Neural crest cell (in vitro differentiated cells): ENCODE measurements at places on chromosomes 11 and 22. TPM values are rescaled to one million over a fixed set of nuclear protein-coding genes. Genes with fewer than 3 reads are reported as not detected.

The OR10A2 gene
- not detected in 2 replicates for total RNA-seq

GRCh38 chr11:34856251-34856650 is 59.9 kb downstream of the APIP start:
- no peak for DNase-seq

DNA sequence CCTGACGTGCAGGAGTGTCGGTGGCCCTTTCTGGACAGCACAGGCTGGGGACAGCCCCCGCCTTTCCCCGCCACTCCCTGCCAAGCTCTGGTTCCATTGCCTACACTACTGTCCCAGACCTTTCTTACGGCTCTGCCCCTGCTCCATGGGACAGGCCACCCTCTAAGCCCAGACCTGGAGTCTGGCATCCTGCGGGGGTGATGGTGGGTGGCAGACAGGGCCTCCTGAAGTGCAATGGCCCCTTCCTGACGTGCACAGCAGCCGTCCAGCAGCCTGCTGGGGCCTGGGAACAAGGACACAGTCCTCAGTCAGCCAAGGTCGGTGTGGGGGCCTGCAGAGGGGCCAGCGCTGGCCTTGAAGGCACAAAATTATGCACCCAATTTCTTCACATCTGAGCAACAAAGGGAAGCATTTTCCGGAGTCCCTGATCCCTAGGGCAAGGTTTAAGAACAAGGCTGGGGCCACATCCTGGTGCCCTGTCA is 79.7 kb upstream of the KCNQ1OT1 start:
- no peak for DNase-seq

DNA sequence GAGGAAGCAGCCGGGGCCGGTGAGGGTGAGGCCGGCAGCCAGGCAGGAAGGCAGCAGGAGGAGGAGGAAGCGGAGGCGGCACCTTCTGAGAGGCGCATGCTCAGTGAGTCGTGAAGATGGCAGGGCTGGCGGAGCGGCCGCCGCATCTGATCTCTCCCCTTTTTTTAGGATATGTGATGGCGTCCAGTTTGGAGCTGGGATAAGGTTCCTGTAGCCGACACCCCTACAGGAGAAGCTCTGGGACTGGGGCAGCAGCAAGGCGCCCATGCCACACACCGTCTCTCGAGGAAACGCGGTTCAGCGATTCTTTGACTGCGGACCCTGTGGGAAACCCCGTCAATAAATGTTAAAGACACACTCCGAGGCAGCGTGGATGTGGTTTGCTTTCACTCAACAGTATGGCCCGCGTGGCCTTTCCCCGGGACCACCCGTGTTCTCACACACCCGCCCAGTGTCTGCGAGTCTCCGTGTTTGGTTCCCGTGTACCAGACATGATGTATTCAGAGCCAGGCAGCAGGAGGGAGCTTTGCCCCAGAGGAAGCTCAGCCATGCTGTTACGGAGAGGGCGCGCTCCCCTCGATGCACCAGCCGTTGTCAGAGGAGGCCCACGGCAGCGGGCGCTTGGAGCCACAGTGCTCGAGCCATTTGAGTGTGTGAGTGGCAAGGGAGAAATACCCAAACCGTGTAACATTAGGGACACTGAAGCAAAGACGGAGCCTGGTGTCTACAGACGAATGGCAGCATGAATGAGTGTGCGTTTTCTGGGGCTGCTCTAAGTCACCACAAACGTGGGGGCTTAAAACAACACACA is 27.7 kb upstream of the PARVB start:
- no peak for DNase-seq

DNA sequence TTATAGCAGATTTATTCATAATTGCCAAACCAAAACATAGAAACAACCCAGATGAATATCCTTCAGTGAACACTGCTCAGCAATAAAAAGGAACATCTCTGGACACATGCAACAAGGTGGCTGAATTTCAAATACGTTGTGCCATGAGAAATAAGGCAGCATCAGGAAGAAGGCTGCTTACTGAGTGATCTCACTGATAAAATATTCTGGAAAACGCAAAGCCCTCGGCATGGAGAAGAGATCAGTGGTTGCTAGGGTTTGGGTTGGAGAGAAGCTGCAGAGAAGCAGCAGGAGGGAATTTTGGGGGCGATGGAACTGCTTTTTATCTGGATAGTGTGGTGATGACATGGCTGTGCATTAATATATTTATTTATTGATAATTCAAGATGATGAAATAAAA is 11.0 kb upstream of the SHANK2 start:
- no peak for DNase-seq
